ENCODE measurements at places on chromosomes 3 and 15. TPM values are rescaled to one million over a fixed set of nuclear protein-coding genes. Genes with fewer than 3 reads are reported as not detected.

- peak; percentile 33 for DNase-seq
Measured at GRCh38 chr3:173639098-173639497, 241.6 kb downstream of the NLGN1 start.

DNA sequence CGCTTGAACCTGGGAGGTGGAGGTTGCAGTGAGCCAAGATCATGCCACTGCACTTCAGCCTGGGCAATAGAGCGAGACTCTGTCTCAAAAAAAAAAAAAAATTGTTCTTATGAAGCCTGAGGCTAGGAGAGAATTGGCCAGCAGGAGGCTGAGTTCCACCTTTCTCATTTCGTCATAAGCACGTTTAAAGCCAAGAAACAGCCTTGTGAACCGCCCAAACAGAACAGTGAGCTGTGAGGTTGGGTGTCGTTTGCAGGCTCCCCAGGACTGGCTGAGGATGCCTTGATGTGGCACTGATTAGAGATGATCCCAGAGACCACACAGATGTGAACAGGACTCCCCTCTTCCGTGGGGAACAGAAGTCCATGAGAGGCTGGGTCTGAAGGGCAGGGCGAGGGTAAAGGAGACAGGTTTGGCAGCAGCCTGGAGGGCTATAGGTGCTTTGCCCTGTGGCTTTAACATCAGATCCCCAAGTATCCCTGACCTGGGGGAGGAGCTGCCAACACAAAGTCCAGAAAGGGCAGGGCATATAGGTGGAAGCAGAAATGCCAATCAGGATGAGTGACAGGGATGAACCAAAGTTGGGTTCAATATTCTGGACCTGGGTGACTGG, 52.9 kb downstream of the CLEC3B start:
- DNase-seq, result no peak

DNA sequence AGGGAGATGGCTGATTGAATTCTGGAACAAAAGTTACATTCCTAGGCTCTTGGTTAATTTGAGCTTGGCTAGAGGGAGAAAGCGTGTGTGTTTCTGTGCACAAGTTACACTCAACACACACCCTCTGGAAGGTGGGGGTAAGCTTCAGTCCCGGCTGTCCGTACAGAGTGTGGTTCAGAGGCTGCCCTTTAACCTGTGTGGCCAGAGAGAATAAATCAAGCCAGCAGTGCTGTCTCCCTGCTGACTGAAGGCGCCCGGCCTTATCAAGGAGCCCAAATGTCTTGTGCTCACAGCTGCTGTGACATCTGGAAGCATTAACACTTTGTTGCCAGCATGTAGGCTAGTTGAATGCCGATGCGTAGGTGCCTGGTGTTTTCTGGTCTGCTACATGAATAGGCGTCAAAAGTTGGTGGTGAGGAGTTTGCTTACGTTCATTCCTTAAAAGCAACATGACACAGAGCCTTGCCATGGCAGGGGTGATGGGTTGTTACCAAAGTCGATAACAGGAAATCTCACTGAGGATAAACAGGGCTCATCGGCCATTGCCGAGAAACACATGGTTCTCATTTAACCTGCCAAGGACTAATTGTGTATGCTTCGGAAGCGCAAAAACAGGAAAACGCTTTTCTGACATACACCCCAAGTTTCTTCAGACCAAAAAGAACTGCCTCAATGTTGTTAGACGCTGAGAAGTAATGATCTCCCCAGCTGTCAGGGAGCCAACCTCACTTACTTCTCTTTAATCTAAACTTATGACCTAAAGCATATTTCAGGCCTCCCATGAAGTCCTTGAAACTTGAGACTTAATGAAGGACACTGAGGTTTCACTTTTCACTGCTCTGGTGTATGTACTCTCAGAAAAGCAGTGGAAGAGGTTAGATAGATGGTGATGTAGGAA, 95.8 kb upstream of the CTDSPL start:
- DNase-seq, result peak; percentile 41

DNA sequence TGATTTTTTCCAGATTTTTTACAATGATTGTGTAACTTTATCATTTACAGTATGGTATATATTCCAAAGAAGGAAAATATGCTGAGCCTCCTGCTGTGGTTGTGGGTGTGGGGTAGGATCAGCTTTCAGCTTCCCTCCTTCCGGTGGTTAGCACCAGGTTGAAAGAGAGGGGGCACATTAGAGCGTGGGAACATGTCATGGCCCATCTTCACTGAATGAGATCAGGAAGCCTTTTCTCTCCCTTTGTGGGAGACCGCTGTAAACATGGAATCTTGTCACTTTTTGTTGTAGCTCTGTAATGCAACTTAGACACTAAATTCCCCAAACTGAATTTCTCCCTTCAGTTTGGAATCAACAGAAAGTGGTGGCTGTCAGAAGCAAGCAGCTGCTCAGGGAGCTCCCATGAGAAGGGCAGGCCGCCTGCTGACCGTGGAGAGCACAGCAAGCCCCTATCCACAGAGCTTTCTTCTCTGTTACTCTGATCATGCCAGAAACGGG, 86.7 kb upstream of the LIMD1 start:
- peak; percentile 87 for DNase-seq

DNA sequence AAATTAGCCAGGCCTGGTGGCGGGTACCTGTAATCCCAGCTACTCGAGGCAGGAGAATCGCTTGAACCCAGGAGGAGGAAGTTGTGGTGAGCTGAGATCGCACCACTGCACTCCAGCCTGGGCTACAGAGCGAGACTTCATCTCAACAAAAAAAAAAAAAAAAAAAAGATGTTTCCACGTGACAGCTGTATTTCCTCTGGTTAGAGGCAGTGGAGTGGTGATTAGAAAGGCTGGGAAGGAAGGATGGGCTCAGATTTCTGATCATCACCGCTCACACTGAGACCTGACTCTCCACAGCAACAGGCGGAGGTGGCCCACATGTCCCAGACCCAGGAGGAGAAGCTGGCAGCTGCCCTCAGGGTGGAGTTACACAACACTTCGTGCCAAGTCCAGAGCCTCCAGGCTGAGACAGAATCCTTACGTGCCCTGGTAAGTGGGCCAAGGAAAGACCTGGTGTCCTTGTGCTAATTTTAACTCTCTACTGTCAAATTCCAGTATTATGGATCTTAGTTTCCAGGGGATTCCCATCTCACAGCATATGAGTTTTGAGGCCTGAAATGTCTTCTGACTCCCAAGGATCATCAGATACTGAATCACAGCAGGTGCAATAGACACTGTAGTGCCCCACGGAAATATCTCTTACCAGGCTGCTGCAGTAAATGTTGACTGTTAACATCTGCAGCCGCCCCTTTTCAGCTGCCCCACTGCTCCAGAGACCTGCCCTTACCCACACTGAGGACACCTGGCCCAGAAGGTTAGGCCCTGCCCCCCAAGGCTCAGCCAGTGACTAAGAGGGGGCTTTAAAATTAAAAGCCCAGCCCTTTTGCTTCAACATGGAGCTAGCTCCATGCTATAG, 66.9 kb downstream of the BFSP2 start:
- peak; percentile 52 for DNase-seq

DNA sequence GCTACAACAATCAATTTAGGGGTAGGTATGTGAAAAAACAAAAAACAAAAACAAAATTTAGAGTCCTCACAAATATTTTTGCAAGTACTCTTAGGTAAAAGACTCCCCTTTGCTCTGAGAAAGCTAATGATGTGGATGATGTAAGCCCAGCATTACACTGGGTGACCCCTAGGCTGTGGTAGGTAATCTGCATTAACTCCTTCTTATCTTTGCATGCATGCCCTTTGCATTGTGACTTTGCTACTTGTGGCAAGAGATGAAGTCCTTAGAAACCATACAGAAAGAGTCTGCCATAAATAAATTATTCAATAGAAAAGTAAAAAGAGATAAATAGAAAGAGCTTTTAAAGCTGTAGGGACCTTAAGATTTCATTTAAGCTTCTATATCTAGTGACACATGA, 159.7 kb upstream of the MBNL1 start:
- no peak for DNase-seq

GRCh38 chr15:48962662-48963523, 826 bp downstream of the SHC4 start:
- DNase-seq, result peak; percentile 40

DNA sequence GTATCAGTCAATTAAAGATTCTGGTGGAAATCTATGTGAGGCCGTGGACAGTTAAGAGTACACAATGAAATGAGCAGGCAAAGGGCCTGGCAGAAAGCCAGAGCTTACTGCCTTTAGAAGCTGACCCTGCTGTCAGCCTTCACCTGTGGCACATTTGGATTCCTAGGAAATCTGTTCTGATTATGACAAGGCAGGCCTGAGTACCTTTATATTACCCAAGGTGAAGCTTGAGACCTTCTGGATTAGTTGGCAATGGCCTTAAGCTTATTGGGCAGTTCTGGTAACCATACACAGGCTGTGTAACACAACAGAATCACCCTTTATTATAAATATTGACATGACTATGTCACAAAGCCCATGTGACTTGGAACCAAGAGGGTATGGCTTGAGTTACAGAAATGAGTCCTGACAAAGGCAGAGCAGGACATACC, 43.2 kb downstream of the NBEAL2 start:
- peak; percentile 28 for DNase-seq

GRCh38 chr3:50248387-50248786, 12.4 kb downstream of the GNAI2 start:
- DNase-seq, result peak; percentile 67

DNA sequence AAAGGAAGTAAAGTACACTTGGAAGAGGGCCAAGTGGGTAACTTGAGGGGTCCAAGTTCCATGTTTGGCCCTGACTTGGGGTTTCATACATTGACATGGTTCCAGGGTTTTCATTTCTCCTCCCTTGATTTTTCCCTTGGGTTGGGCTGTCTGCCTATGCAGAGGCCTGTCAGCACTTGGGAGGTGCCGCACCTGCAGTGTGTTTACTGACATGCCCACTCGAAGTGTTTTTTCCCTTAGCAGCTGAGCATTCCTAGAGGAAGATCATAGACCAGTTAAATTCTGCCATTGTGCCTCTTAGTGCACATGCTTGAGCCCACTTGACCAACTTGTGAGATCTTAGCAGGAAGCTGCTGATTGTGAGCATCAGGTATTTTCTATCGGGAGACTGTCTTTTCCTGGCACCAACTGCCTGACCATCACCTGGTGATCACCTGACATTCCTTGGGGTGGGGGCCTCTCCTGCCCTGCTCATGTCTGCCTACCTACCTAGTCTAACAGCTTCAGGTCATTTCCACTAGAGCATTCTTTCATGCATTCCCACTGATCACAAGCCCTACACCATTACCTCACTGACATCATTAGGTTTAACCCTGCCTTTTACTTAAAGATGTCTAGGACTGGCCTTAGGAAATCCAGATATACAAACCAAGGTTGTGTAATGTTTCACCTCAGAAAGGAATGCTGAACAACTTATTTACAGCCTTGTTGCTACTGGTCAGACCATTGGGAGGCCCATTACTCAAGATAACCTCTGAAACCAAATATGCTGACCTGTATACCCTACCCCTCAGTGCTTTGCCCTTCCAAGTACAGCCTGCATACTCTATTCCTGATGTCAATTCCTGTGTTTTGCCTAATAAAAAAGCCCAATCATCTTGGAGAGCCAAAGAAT, 68.3 kb downstream of the CD47 start:
- DNase-seq, result no peak

- no peak for DNase-seq
Measured at GRCh38 chr3:131151-131888, 65.2 kb upstream of the CHL1 start.

GRCh38 chr15:86725628-86726027, 646.0 kb downstream of the AGBL1 start:
- no peak for DNase-seq

DNA sequence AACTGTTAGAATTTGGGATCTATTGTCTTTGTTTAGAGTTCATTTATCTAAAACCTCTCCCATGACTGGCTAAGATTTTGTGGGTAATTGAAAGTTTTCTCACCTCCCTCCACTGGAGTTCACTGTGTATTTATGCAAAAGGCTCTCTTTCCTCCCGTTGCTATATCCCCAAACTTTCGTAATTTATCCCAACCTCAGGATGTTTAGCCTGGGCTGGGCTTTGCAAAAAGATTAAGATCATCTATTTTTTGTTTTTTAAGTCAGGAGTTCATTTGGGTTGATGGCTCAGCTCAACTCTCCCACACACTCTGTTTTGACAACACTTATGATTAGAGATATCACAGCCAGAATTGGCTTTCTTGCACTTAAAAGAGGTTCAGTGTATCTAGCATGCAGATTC, 27.0 kb downstream of the SUCNR1 start:
- no peak for DNase-seq

GRCh38 chr3:150170852-150171520, 200.3 kb upstream of the PFN2 start:
- peak; percentile 92 for DNase-seq

DNA sequence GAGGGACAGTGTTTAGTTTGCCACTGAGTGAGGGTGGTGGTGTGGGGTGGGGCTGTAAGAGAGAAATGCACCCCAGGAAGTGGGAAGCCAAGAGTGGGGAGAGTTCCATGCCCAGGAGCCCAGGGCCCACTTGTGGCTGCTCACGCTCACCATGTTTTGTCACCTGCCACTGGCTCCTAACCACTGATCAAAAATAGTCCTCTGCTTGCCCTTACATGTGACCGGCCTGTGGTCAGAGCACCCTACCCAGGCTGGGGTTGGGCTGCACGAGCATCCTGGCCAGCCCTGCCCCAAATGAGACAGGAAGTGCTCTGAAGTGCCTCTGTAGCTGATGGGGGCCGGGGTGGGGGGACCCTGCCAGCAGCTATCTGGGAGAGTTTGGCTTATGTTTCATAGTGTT, 216.3 kb downstream of the RPLP1 start:
- DNase-seq, result peak; percentile 92

DNA sequence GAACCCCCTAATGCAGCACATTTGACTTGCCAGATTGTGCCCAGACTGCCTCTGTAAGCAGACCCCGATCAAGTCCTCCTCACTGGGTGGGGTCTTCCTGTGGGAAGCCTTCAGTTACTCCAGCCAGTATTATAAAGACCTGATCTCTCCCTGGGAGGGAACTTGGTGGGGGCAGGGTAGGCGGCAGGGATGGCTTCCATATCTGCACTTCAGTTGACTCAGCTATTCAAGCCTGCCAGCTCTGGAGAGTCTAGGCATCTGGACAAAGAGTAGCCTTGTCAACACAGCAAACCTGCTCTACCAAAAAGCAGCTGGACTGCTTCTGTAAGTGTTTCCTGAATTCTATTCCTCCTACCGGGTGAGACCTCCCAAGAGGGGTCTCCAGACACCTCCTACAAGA, 21.0 kb upstream of the SLC25A38 start:
- no peak for DNase-seq

- no peak for DNase-seq
Measured at GRCh38 chr3:108292905-108293328, 3.4 kb upstream of the HHLA2 start.

DNA sequence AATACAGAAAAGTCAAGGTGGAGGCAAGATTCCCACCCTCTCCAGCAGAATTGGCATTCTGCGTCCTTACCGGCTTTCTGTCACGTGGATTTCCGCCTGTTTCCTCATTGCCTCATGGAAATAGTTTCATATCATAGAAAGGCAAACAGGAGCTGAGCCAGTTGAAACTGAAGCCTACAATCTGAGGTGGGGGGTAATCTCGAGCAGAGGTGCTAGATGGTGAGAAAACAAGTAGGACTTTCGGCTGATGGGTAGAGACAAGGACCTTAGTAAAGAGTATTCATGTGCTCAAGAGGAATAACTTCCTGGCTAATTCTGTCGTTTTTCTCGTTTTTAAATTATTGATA, 39.9 kb downstream of the LRCH3 start:
- DNase-seq, result no peak

Gene UROC1
- not detected for total RNA-seq

Gene GOLGA8Q
- 0.52 TPM for total RNA-seq

Gene PRKCD
- total RNA-seq, result 1.3 TPM

Gene GHSR
- not detected for total RNA-seq

Gene ARHGAP31
- total RNA-seq, result 4.5 TPM

Gene UTS2B
- total RNA-seq, result 0.36 TPM

Data from myocyte (in vitro differentiated cells).